ENCODE measurements at places on chromosomes 5 and 9. TPM values are rescaled to one million over a fixed set of nuclear protein-coding genes. Genes with fewer than 3 reads are reported as not detected.

CDX1 gene
- not detected for total RNA-seq

CCDC192 gene
- total RNA-seq = not detected

SLC35D2 gene
- total RNA-seq = 31.1 TPM

PCDHB4 gene
- total RNA-seq = 0.17 TPM

PTPN3 gene
- 3.6 TPM for total RNA-seq

VPS13A gene
- 35.6 TPM for total RNA-seq

CCIN gene
- total RNA-seq = under 0.01 TPM

NRARP gene
- total RNA-seq = 82.2 TPM

RELL2 gene
- total RNA-seq = 3.9 TPM

EFNA5 gene
- 36.1 TPM for total RNA-seq

GABBR2 gene
- total RNA-seq = 0.68 TPM

PKD2L2 gene
- total RNA-seq = not detected

SOX30 gene
- total RNA-seq = 0.09 TPM

SYK gene
- total RNA-seq = not detected

FOXD4L3 gene
- total RNA-seq = not detected

DDX4 gene
- not detected for total RNA-seq

IL7R gene
- 2.2 TPM for total RNA-seq

STPG3 gene
- total RNA-seq = not detected

SREK1 gene
- total RNA-seq = 83.4 TPM

IFNA21 gene
- total RNA-seq = not detected

PIP5K1B gene
- total RNA-seq = not detected

RAPGEF1 gene
- 69.3 TPM for total RNA-seq

MVB12B gene
- 18.4 TPM for total RNA-seq

ATOSB gene
- total RNA-seq = 15.8 TPM
